ENCODE measurements at places on chromosomes 16 and 17.

GRCh38 chr17:60908324-60908723 lies 230.7 kb downstream of the BCAS3 start:
- DNase-seq: no peak

DNA sequence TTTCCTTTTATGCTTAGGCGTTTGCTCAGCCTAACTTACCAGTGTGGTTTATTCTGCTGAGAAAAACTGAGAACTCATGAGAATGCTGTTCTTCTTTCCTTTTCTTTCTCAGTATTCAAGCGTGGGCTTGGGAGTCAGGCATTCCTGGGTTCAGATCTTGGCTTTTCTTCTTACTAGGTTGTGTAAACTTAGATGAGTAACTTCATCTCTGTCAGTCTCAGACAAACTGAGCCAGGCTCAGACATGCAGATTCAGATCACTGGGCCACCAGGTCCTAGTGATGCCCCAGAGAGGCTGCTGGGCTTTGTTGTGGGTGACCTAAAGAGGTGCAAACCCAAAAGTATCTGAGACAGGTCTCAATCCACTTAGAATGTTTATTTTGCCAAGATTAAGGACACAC lies 95.8 kb upstream of the MPHOSPH6 start:
- no peak for DNase-seq

DNA sequence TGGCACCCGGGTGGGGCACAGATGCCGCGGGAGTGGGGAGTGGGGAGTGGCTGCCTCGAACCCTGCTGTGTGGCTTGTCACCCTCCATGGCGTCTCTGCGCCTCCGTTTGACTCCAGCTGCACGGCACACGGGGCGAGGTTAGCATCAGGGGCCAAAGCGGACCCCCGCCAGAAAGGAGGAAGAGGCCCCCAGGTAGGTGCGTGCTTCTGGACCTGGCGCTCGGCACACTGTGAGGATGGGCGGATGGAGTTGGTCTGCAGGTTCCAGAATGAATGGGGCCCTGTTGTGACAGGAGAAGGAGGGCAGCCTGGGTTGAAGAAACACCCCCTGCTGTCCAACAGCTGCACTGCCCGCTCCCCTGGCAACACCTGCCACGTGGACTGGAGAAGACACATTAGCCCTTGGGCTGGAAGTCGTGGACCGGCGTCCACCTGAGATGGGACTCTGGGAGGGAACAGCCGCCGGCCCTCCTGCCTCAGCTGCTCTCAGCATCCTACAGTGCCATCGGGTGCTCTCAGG lies 9.4 kb upstream of the FASN start:
- no peak for DNase-seq

- DNase-seq: peak; percentile 68
Measured at GRCh38 chr17:1122533-1123392, 57.0 kb downstream of the ABR start.

- DNase-seq: no peak
Measured at GRCh38 chr17:21375162-21375560, 996 bp upstream of the KCNJ12 start.

GRCh38 chr17:73390851-73391250 lies 79.0 kb upstream of the CDC42EP4 start:
- no peak for DNase-seq

- DNase-seq: no peak
Measured at GRCh38 chr17:36935671-36936454, 1.4 kb upstream of the LHX1 start.

GRCh38 chr17:74276541-74277009 lies 2.5 kb downstream of the DNAI2 start:
- no peak for DNase-seq

- no peak for DNase-seq
Measured at GRCh38 chr17:8728971-8729370, 15.7 kb downstream of the CCDC42 start.

- DNase-seq: no peak
Measured at GRCh38 chr16:31215287-31216162, 1.4 kb downstream of the PYDC1 start.

DNA sequence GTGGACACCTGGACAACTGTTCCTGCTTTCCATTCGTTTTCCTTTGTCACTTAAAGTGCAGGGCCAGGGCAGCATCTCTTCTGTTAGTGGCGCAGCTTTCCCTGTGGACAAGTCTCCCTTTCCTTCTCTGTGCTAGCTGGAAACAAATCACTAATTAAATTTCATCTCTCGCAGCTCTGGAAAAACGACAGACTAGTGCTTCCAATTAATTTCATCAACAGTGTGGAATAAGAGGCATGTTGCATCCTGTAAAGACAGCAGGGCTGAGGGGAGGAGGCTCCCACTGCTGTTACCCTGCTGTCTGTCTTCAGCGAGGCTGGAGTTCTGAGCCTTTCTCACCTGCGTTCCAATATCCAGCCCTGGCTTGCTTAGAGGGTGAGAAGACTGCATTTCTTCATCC lies 352.1 kb upstream of the HSBP1 start:
- no peak for DNase-seq

DNA sequence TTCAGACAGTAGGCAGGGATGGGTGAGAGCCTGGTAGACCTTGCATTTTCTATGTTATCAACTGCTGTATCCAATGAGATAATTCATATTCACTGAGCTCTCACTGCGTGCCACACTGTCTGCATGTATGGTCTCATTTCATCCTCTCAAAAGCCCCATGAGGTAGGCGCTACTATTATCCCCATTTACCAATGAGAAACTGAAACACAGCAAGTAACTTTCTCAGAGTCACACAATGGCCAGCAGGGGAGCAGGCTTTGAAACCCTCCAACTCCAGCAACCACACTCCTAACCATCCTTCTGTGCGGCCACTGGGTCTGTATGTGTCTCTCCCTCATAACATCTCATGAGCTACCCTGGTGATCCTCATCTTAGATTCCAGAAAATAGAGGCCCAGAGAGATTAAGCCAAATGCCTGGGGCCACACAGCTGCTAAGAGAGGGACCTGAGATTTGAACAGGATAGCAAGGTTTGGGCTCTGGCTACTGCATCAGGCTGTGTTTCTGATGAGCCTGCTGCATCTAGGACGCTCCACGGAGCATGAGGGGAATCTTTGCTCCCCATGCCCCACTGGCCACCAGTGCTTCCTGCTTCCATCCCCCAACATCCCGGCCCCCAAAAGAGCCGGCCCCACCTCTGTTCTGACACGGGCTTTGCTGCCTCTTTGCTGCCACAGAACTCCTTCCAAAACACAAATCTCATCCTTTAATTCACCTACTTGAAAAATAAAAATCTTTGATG lies 3.2 kb downstream of the CCR7 start:
- DNase-seq: peak; percentile 50

DNA sequence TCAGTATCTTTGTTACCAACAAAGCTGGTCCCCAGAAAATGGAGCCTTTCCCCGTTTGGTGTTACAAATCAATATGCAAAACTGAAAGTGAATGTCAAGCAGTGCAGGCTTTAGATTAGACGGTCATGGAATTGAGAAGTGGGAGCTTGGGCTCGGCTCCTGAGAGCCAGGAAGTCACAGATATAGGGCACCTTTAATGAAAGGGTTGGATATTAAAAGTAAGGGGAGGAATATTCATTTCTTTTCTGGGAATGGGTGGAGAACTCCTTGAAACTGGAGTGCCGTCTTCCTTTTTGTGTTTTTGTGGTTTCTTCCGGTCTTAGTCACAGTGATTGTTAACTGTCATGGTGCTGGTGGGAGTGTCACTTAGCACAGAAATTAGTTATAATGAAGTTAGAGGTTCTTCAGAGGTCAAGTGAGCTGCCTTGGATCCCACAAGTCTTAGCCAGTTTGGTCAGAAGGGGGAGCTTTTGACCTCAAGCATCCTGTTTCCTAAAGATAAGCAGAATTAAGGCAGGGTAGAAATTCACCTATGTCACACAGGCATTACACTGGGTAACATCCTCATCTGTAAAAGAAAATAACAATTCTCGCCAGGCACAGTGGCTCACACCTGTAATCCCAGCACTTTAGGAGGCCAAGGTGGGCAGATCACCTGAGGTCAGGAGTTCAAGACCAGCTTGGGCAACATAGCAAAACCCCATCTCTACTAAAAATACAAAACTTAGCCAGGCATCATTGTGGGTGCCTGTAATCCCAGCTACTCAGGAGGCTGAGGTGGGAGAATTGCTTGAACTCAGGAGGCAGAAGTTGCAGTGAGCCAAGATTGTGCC lies 9.6 kb upstream of the EIF1 start:
- no peak for DNase-seq

DNA sequence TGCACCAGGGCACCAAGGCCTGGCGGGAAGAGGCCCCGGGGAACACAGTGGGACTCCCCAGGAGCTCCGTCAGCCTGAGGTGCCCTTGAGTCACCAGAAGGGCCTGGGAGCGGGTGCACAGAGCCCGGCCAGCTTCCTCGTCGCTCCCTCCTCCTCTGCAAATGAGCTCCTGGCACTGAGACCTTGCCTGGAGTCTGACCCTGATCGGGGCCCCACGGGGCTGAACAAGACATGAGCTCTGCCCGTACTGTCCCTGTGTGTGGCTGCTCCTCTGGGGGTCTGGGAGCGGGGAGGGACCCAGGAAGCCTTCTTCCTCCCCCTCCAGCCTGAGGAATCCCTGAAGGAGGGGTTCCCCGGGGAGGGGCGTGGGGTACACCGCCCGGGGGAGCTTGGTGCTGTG lies 36.4 kb upstream of the SSTR5 start:
- DNase-seq: no peak

GRCh38 chr17:3008336-3009288 lies 54.8 kb downstream of the OR1D5 start:
- no peak for DNase-seq

DNA sequence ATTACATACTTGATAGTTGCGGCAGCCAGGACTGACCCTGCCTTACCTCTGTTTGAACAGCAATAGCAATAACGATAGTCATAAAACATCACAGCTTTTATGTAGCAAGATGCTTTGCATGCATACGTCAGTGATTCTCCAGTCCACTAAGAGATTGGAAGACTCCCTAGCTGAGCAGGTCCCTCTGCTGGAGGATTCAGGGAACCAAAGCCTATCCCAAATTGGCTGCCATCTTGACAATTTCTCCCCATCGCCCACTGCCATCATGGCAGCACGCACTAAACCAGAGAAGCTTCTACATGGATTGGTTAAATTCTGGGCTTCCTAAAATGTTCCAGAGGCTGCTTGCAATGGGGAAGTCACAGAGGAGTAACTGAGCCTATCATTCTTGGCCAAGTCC lies 360.6 kb upstream of the XYLT1 start:
- DNase-seq: no peak

GRCh38 chr16:86508947-86509758 lies 1.2 kb upstream of the FOXF1 start:
- no peak for DNase-seq

- no peak for DNase-seq
Measured at GRCh38 chr17:47714773-47715396, 18.2 kb upstream of the TBX21 start.

DNA sequence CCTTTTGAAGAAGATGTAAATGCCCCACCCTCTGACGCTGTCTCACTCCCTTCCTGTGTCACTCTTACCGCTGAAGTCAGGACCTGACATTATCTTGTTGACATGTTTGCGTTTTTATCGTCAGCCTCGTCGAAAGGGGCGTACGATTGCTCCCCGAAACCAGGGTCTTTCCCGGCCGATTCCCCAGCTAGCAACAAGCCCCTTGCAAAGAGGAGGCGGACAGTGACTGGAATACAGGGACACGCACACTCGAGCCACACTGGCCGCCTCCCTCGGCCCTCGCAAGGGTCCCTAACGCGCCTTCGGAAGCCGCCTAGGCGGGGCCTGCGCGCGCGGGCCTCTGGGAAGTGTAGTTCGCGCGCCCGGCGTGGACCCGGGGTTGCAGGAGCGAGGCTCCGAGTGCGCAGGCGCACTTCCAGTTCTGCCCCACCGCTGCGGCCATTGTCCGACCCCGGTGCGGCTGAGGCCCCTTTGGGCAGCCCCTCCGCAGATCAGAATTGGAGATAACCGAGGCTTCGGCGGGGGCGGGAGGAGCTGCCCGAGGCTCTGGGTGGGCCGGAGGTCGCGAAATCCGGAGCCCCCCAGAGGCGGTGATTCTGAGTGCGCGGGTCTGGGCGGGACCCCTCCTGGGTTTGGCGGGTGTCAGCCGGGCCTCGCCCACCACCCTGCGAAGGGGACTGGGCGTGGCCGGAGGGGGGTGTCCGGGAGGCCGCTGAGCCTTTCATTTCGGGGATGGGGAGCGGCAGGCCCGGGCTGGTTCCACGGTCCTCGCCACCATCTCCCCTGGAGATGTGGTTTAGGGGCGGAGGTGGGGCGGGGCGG lies at the start of gene ZFP90:
Gene ZFP90, plus strand, starts transcription at position 412 of the 822 bp plus-strand sequence. CDS start 502 bp downstream, outside the sequence.
- peak; percentile 80 for DNase-seq

- DNase-seq: no peak
Measured at GRCh38 chr17:33381201-33381600, 88.1 kb upstream of the ASIC2 start.

- no peak for DNase-seq
Measured at GRCh38 chr17:82786427-82786826, 34.6 kb downstream of the TBCD start.

DNA sequence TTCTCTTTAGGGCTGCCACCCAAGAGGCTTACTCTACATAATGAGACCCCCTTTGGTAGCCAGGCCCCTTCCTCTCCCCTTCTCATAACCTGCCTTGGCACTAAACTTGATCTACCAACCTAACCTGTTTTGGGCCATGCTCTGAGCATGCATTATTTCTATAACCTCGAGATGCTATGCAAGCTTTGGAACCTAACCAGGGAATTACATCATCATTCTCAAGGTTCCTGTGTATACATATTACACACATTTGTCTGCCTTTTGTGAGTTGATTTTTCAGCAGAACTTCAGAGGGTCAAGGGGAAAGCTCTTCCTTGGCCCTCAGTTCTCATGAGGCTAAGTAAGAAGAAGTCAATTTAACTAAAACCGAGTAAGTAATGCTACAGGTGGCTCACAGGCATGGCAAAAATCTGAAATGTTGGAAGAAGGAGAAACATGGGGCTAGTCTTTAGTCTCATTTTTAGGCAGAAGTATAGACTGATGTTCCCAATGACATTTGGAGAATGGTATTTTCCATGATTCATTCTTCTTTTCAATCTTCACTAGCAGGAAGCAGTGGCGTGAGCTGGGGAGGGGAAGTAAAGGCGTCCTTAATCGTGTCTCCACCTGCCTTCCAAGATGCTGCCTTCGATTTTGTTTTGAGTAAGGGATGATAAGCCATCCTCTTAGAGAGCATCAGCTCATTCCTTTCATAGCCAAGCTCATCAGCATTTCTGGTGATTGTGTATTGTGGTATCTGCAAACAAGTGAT lies 308.4 kb downstream of the ABCC12 start:
- DNase-seq: no peak

- no peak for DNase-seq
Measured at GRCh38 chr16:851209-851810, 50.8 kb upstream of the GNG13 start.

DNA sequence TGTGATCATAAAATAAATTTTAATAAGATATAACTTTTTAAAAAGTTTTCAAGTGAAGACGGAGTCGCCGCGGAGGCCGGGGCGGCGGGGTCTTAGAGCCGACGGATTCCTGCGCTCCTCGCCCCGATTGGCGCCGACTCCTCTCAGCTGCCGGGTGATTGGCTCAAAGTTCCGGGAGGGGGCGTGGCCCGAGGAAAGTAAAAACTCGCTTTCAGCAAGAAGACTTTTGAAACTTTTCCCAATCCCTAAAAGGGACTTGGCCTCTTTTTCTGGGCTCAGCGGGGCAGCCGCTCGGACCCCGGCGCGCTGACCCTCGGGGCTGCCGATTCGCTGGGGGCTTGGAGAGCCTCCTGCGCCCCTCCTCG lies at the start of gene FOXC2:
Gene FOXC2, plus strand, starts transcription at position 229 of the 365 bp plus-strand sequence. CDS start 507 bp downstream, outside the sequence.
- DNase-seq: peak; percentile 10

GRCh38 chr17:42403150-42403549 lies 14.9 kb upstream of the STAT3 start:
- no peak for DNase-seq
